ENCODE measurements at places on chromosomes 3 and 15.

GRCh38 chr15:67531379-67531914 lies 10.5 kb downstream of the C15orf61 start:
- DNase-seq = peak; percentile 68

- DNase-seq = no peak
Measured at GRCh38 chr3:68706536-68706935, 225.8 kb downstream of the TAFA4 start.

DNA sequence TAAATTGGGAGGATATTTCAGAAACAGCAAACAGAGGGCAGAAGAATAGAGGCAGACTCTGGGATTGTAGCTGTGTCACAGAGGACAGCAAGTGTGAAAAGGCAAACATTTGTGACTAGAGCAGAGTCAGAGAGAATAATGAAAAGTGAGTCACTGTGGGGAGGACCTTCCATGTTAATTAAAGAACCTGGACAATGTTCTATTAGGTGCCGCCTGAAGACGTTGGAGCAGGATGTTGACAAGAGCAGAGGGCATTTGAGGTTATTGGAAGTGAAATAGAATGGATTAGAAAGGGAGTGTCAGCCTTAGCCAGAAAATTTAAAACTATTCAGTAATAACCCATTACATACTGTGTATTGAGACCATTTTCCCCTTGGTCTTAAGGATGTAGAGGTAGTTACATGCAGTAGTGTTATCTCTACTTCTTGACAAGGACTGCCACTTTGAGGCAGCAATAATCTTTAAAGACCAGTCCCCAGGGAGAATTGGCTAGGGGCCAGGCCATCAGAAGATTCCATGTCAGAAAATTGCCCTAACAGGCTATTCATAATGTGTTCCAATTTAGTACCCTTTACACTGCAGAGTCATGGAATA lies 5.8 kb downstream of the ACKR2 start:
- DNase-seq = no peak

GRCh38 chr15:26595611-26596010 lies 177.3 kb downstream of the GABRB3 start:
- DNase-seq = no peak

GRCh38 chr3:56053727-56054126 lies 414.5 kb downstream of the ERC2 start:
- DNase-seq = no peak

GRCh38 chr15:95492388-95493070 lies 838.0 kb upstream of the NR2F2 start:
- DNase-seq = no peak

- DNase-seq = no peak
Measured at GRCh38 chr15:69505956-69506556, 53.4 kb downstream of the RPLP1 start.

DNA sequence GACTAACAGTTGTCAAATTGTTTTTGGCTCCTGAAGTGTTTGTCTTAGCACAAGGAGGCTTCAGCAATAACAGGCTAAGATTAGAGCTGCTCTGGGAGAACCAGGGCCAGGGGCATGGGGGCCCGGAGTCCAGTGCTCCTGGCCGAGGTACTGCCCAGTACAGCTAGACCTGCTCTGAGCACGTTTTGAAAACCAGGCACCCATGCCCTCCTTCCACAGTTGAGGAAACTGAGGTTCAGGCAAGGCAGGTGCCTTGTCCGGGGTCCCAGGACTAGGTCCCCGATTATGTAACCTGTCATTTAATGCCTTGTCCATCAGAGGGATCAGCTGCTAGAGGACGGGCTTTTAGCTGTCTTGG lies 19.2 kb downstream of the KBTBD13 start:
- DNase-seq = no peak

DNA sequence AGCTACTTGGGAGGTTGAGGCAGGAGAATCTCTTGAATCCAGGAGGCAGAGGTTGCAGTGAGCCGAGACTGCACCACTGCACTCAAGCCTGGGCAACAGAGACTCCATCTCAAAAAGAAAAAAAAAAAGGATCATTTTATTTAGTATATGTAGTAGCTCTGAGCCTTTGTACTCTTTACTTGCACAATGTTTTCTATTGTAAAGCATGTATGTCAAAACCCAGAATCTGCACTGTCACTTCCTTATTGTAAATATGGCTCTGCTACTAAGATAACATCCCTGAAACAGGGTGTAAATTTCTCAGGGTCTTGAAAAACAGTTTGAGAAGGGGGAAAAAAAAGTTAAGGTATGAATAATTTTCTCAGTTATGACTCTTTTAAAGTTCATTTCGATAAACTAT lies 35.1 kb downstream of the SLMAP start:
- DNase-seq = no peak

GRCh38 chr3:775178-775880 lies 317.5 kb upstream of the CNTN6 start:
- DNase-seq = no peak

GRCh38 chr3:71879089-71879488 lies 94.1 kb upstream of the PROK2 start:
- DNase-seq = no peak

- no peak for DNase-seq
Measured at GRCh38 chr3:195236076-195236798, 34.7 kb downstream of the XXYLT1 start.

DNA sequence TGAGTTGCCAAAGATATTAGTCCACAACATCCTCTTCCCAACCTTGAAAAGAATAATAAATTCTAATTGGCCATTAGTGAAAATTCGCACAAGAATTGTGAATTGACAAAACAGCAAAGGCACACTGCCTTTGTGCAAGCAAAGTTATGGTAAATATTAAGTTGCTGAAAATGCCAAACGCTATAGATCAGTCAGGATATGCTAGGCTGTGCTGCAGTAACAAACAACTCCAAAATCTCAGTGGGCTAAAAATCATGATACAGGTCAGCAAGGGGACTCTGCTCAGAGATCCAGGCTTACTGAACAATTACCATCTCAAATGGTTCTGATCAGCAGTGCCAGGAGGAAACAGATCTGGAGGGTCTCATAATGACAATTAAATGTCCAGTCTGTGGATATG lies 238.0 kb upstream of the IGF1R start:
- DNase-seq = no peak

DNA sequence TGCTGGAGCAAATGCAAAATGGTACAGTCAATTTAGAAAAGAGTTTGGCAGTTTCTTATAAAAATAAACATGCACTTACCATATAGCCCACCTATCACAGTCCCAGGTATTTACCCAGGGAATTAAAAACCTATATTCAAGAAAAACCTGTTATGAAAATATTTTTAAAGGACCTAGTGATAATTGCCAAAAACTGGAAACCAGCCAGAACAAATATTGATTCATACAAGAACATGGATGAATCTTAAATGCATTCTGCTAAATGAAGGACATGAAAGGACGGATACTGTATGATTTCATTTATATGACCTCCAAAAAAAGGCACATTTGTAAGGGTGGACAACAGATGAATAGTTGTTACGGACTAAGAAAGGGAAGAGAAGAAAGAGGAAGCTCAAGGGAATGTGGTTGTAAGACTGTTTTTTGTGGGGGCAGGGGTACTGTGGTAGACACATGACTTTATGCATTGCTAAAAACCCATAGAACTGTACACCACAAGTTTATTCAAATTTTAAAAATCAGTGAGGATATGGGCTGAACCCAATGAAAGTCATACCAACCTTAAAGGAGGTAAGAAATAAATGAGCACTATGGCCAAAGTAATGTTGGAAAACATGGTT lies 61.0 kb downstream of the ZBBX start:
- no peak for DNase-seq

- no peak for DNase-seq
Measured at GRCh38 chr3:163644172-163644571, 1434.1 kb downstream of the SI start.

- no peak for DNase-seq
Measured at GRCh38 chr15:98853617-98854420, 153.8 kb downstream of the PGPEP1L start.

DNA sequence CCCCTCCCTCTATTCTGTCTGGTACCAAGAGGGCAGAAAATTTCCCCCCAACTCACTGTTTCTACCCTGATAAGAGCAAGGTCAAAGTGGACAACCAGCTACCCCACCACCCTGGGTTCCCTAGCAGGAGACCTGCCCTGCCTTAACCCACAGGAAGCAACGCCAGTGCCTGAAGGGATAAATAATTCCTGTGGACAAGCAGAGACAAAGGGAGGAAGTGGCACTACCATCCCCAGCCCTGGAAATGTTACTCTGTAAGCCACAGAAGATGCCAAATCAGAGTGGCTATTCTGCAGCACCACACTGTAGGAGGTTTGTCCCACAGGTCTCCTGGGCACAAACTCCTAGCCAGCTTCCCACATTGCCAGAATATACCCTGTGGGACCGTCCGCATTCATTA lies 80.1 kb downstream of the DNAH12 start:
- no peak for DNase-seq

All from amniotic stem cell (primary cell).